ENCODE measurements at places on chromosomes 3 and 15.

GRCh38 chr3:170081079-170081741, 43.4 kb downstream of the GPR160 start:
- DNase-seq = peak; percentile 4

DNA sequence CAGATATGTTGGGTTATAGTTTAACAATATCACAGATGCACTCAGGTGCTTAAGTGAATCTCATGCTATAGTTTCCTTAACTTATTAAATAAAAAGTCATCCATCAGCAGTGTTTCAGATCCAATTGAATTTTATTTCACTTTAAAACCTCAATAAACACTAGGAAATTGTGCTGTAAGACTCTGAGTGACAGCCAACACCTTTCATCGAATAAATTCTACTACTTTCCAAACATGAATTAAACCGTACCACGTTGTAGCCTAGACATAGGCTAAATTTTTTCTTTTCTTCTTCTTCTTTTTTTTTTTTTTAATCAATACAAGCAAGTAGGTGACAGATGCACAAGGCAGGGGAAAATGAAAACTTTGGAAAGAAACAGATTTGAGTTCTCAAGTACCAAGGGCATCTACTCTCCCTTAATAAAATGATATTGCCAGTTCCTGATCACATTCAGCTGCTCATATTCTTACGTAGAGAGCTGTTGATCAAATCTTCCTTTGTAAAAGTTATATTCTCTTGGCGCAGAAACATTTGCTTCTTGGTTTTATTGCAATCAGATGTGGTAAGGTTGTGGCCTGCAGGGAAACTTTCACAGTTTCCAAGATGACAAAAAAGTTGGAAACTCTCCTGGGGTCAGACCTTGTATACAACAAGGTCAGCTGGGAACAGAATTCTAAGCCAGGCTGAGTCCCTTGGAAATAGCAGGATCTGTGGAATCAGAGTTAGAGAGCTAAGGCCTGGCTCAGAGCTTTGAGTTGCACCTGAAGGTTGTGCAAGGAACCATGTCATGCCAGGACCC, 147.7 kb downstream of the CD47 start:
- DNase-seq = peak; percentile 23

DNA sequence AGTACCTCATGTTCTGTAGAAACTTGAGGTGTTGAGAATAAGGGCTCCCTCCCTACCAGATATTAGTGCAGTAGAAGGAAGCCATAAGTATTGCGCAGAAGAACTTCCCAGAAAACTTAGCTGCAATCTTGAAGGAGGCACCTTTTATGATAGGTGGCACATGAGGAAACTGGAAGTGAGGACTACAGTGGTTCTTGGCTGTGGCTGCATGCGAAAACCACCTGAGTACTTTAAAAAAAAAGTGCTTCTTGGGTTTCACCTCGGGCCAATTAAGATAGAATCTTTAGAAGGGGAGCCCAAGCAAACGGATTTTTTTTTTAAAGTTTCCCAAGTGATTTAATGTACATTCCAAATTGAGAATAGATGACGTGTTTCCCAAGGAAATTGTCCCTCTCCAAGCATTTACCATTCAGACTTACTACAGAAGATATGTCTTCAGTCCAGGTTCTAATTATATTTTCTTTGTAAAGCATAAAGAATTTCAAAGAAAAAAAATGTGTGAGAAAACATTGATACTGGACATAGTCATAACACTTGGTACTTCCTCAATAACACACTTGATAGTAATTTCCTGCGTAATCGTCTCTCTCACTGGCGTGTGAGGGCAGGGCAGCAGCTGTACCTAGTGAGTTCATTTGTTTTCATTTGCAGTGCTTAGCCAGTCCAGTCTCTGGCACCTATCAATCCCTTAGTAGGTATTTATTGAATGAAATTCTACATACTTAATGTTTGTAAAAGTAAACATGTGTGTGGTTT, 12.3 kb upstream of the NR1I2 start:
- no peak for DNase-seq

DNA sequence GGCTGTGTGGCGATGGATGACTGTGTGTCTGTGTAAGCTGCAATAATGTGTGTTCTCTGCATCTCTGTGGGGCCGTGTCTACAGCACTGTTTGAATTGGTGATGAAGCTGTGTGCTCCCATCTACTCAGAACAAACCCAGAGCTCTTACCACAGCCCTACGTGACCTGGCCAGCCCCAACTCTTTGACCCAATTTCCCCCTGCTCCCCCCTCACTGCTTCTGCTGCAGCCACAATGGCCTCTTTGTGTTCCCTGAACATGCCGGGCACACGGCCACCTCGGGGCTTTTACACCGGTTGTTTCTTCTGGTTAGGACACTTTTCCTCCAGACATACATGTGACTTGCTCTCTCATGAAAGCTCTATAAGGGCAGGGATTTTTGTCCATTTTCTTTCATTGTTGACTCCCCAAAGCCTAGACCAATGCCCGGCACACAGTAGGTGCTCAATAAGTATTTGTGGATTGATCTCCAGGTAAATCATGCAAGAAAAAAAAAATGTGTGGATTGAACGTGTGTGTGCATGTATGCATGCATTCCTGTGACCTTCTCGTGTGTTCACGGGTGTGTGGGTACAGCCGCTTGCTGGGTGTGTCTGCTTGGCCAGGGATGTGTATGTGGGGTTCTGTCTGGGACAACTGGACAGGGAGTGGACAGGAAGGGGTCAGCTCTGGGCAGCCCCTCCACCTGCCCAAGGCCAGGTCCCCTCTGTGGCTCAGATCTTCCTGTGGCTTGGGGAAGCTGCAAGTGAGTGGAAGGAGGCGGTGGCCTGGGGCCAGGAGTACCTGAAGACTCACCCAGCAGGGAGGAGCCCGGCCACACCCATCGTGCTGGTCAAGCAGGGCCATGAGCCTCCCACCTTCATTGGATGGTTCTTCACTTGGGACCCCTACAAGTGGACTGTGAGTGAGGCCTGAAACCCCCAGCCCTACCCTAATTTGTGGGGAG, 14.8 kb downstream of the VILL start:
- DNase-seq = no peak

DNA sequence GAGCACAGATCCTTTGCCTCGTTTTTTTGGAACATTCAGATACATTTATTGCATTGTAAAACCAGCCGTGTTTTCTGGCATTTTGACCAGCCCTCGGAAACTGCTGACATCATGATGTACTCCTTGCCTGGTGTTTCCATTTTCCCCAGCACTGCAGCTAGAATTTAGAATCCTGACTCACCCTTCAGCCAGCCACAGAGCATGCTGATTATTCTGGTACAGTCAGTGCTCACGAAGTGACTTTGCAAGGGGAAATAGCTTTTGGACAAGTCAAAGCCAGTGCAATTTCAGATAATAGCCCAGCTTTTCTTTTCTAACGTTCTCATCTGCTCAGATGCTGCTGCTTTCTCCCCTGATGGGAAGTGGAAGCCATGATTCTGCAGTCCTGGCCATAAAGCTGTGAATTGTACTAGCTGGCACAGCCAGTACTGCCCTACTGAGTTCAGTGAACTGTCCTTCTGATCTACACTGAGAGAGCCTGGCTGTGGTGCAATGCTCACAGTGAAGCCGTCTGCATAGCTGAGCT, 12.1 kb upstream of the CNBP start:
- peak; percentile 67 for DNase-seq

DNA sequence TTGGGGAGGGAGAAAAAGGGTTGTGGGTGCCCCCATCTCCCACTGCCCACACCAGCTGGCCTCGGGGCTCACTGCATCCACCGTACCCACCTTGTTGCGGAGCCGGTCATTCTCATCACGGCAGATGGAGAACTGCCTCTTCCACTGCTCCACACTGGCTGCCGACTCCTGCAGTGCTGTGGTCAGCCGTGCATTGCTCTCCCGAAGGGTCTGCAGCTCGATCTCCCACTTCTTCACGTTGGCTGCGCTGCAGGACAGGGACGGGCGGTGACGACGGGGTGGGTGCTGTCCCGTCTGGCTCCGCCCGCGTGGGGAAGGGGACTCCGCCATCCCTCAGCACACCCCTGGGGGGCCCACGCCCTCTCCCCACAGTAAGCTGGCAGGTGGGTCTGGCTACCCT, 45.1 kb downstream of the WHAMM start:
- no peak for DNase-seq

- DNase-seq = no peak
Measured at GRCh38 chr3:143439817-143440216, 320.2 kb downstream of the CHST2 start.

DNA sequence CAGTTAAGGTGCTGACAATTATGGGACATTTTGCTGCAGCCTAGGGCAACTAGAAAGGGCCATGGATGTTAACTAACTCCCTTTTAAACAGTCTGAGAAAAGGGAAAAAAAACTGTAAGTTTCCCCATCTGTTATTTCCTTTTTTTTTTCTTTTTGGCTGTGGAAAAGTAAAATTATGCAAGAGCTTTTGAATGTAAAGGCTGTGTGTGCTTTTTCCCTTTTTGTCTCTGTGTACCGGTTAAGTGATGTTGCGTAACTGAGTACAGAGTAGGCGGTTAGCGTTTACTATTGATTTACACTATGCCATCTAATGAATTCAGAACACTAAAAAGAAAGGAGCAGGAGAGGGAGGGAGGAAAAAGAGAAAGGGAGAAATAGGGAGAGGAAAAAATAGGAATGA, 403.6 kb downstream of the TIGIT start:
- DNase-seq = no peak

DNA sequence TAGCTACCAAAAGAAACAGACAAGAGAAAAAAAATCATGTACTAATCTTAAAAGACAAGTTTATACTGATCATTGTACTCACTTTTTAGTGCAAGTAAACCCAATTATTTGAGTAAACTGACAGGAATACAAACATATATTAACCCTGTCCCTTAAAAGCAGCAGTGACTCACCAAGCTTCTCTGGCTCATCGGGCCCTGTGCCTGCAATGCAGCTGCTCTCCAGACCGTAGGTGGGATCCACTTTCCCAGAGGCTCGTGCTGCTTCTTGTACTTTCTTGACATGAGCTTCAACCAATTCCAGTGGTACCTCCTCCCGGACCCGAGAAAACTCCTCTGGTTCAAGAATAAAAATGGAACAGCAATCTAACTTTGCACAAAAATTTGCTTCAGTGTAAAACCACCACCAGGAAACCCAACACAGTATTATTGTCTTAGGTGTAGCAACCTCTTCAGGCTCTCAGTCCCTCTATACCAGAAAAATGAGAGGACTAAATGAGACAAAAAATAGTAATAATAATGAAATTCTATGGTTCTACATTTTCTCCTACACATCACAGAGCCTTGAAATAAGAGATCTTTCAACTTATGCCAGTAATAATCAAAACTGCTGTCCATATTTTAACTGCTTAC, 82.6 kb upstream of the CSPG5 start:
- no peak for DNase-seq

DNA sequence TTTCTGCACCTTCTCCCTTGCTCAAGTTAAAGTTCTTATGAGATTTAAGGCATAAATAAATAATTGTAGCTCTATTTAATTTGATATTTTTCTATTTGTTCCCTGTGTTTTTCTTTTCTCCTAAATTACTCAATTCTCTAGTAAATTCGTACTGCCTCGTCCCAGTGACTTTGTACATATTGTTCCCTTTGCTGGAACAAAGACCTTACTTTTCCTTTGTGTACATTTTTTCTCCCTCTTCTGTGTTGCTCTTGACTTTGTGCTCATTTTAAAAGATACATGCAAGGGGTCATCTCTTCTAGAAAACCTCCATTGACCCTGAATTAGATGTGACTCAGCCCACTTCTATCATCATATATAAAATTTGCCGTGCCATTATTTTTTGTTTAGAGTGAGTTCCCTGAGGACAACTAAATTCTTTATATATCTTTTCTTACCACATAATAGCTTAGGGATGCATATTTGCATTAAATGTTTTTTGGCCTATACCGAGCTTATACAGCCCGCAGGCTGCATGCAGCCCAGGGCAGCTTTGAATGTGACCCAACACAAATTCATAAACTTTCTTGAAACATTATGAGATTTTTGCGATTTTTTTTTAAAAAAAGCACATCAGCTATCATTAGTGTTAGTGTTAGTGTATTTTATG, 29.6 kb downstream of the PPP4R2 start:
- DNase-seq = no peak

DNA sequence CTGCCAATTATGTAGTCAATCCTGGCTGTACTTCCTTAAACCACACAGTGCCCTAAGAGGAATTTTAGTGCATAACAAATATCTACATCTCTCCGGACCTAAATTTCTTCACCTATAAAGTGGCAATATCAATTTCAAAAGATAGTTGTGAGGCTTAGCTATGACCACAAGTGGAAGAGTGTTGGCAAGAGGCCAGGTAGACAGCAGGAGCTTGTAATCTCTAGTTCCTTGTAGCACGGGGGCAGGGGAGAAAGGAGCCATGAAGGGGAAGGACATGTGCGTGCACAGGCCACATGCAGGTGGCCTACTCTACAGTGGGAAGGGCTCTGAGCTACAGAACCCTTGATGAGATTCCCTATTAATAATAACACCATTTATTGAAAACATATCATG, 269.7 kb downstream of the ABHD5 start:
- no peak for DNase-seq

Measured in hindlimb muscle (tissue), 1 donor.